NCI-H1417 (cell line): ENCODE measurements at places on chromosomes 1 and 21.

- no peak for DNase-seq
Measured at GRCh38 chr1:78715181-78715661, 65.6 kb downstream of the IFI44 start.

- no peak for DNase-seq
Measured at GRCh38 chr1:55164906-55165305, 50.3 kb downstream of the USP24 start.

GRCh38 chr21:39103689-39104088 lies 79.6 kb downstream of the PSMG1 start:
- DNase-seq, result no peak

GRCh38 chr1:80933346-80933745 lies 867.4 kb upstream of the ADGRL2 start:
- no peak for DNase-seq

DNA sequence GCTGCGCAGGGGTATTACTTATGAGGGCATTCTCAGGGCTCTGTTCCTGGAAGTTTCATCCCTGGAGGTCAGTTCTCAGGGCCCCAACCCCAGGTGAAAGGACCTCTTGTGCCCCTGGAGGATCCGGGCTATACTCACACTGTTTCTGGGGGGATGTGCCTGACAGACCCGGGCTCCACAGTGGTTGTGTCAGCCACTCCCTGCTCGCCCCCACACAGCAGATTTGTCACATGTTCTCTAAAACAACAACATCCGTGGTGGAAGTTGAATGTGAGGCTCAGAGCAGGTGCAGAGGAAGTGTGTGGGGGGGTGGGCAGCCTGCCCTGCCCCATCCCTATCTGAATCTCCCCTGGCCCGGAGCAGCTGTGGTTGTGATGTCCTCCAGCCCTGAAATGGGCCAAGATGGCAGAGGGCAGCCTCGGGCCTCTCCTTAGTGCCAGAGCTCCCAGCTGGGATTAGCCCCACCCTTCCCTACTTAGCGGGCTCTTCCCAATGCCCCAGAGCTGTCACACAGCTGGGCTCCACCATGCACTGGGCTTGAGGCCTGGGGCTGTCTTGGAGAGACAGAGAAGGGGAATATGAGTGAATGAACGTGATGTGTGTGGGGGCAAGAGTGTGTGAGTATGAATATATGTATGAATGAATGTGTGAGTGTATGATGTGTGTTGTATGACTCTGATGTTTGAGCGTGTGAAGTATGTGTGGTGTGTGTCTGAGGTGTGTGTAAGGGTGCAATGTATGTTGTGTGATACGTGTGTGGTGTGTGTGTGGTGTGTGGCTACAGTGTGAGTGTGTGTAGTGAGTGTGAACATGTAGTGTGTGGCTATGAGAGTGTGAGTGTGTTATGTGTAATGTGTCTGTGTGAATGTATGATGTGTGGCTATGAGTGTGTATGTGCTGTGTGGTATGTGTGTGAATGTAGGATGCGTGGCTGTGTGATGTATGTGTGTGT lies 1.5 kb upstream of the FCMR start:
- DNase-seq, result no peak

DNA sequence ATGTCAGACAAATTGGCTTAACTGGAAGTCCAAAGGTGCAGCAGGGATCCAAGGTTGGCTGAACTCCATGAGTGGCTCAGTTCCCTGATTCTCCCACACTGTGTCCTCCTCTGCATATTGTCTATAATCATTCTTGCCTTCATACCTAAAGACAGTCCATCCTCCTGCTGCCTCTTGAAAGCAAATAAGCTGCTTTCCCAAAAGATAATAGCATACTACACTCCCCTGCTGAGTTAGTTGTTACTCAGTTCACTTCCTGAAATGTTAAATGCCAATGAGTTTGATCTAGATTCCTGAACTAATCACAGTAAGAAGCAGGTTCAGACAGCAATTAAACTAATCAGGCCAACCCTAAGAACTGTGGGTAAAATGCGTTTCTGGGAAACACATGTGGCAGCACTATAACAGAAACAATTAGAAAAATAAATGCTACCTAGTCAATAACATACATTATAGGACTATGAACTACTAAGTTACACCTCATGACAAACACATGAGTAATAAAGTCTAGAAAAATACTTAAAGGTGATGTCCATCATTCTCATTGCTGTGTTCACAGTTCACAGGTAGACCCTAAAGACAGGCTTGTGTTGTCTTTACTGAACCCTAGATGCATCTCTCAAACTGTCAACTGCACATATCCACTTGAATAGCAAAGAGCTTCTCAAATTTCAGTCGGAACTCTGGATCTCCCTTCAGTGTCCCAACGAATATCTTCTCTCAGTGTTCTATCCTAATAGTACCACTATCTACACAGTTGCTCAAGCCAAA lies 50.8 kb upstream of the BOLA1 start:
- peak; percentile 50 for DNase-seq

- peak; percentile 42 for DNase-seq
Measured at GRCh38 chr1:160993544-160994193, 27.3 kb downstream of the F11R start.

GRCh38 chr1:221098471-221099405 lies 219.5 kb downstream of the HLX start:
- DNase-seq, result no peak

- DNase-seq, result no peak
Measured at GRCh38 chr1:66353257-66353656, 180.7 kb upstream of the SGIP1 start.

DNA sequence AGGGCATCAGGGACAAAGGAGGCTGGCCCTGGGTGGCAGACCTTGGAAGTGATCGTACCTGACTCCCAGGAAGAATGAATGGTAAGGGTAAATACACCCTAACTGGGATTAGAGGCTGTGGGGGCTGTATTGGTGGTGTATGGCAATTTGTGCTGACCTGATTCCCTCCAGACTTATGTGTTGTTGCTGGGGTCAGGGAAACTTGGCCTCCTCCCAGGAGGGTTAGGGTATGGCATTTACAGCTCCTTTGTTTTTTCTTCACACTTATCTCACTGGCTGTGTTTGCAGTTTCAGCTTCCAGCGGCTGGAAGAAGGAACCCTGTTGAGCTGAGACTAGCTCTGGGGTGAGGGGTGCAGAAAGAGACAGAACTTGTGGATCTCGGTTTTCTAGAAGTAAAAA lies 8.2 kb downstream of the VANGL1 start:
- no peak for DNase-seq

DNA sequence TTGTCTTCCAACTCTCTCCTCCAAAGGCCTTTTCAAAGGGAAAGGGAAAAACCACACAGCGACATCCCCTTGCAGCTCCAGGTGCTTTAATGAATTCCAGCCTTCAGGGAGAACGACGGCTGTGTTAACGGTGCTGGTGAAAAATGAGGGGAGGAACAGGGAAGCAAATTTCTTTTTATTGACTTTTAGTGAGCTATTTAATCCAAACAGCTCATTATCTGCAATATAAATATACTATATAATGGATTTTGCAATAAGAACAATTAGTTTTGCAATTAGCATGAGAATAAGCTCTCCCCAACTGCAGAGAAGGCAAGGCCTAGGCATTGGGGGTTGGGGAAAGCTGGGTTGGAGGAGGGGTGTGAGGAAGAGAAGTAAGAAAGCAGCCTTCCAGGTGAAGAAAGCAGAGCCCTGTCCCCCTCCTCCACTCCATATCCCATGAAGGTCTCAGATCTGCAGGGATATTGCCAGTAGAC lies 159.0 kb upstream of the ZC3H12A start:
- peak; percentile 83 for DNase-seq

- no peak for DNase-seq
Measured at GRCh38 chr1:216518844-216519627, 95.8 kb upstream of the USH2A start.

DNA sequence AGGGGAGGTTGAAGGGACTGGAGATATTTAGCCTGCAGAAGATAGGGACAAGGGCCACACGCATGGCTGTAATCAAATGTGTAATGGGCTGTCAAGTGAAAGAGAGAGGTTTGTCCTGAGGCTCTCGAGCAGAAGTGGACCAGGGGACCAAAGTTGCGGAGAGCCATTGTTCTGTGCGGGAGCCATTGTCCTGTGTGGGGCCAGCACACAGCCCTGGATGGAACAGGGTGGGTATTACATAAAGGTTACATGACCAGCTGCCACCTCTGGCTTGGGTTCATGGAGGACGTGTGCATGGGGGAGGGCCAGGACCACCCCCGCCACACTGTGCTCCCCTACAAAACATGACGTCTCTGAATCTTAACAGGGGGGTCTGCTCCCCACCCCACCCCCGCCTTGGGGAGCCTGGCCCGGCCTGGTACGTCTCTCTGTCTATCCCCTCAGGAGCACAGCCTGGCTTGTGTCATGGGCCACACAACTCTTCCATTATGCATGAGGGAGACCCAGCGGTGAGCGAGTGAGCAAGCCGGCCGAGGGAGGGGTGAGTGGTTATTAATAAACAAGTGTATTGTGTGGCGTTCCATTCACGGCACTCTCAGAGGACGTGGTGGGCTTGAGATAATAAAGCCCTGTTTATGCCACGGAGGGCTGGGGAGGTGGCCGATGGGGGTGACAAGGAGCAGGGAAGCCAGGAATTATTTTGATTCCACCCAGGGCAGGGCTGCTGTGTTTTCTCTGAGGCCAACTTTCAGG lies at the start of gene NFASC:
Gene NFASC (plus strand): TSS at position 703 of the 753 bp plus-strand sequence. CDS start 73,454 bp downstream, outside the sequence.
- DNase-seq, result no peak

DNA sequence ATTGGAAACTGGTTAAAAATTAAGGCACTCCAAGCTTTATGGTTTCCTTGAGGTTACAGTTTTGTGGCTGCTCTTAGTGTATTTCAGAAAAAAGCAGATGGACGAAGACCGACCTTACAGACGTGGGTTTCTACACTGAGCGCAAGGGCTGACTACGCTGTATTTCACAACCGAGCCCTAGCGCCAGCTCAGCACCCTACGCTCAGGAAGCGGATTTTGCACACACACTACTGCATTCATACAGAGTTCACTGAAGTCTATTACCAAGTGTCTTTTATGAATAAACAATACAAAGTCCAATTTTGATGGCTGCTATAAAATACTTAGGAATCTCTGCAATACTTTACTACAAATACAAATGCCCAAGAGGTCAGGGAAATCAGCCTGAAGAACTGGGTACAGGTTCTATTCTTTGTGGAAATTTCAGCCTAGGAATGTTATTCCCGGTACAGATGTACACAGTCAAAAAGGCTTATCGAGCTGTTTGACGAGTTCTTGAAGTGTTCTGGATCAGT lies 23.8 kb downstream of the PTTG1IP start:
- no peak for DNase-seq

- no peak for DNase-seq
Measured at GRCh38 chr1:109499661-109500536, 6.0 kb downstream of the CYB561D1 start.

GRCh38 chr1:44609412-44609767 lies 64.9 kb downstream of the TMEM53 start:
- DNase-seq, result no peak

DNA sequence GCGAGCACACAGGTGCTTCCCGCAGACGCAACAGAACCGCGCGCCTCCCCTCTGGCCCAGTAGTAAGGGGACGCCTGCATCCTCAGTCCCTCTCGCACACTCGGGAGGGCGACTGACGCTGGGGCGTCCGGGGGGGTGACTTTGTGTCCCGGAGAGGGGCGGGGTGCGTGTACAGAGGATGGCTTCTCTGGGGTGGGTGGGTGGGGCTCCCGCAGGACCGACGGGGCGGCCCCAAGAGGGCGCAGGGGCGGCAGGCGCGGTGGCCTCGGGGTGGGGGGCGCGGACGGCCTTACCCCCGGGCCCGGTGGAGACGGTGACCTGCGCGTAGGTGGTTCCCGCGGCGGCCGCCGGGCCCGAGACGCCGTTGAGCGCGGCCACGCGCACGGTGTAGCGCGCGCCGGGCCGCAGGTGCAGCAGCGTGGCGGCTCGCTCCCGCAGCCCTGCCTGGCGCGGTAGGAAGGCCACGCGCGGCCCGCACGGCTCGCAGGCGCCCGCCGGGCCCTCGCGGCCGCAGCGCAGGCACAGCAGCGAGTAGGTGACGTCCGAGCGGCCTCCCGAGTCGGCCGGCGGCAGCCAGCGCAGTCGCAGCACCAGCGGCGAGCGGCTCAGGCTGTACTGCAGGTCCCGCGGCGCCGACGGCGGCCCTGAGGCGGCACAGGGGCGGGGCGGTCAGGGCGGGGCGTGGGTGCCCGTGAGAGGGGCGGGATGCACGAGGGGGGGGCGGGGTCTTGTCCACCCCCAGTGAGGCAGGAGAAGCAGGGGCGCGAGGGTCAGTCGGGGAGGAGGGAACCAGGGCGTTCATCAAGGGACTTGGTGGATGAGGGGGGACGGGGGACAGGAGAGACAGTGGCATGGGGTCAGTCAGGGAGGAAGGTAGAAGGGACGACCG lies 12.1 kb downstream of the EPHA10 start:
- DNase-seq, result peak; percentile 80

- DNase-seq, result no peak
Measured at GRCh38 chr1:208007938-208008342, 97.0 kb upstream of the CD34 start.
